ENCODE measurements at places on chromosomes 2 and 18.

DNA sequence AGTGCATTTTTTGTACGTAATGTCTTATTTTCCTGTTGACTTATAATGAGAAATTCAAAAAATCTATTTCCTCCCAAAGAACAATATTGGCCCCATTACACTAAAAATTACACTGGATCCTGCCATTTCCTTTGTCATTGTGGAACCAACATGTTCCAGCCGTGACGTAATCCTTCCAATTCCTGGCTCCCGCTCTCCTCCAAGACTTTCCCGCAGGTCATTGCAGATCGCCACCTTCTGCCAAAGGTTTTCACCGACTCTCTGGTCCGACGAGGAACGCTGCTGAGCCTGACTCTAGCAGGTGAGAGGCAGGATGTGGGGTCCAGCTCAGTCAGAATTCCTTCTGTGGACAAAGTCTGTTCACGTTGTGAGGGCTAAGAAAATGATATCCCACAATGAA lies 38.0 kb downstream of the PTGR3 start:
- DNase-seq, result no peak

- DNase-seq, result no peak
These were observed 163.2 kb upstream of the SPRED2 start for GRCh38 chr2:65595630-65596029.

GRCh38 chr2:30439879-30440278 lies 7.2 kb upstream of the LCLAT1 start:
- no peak for DNase-seq

GRCh38 chr2:37858400-37858711 lies 66.7 kb upstream of the RMDN2 start:
- no peak for DNase-seq

GRCh38 chr2:130851624-130852382 lies 15.1 kb downstream of the ARHGEF4 start:
- DNase-seq, result no peak

GRCh38 chr2:37919631-37920032 lies 5.5 kb upstream of the RMDN2 start:
- DNase-seq, result no peak

Data from GM19239 (cell line).